GM03348 (cell line): ENCODE measurements at places on chromosomes 3 and 15.

DNA sequence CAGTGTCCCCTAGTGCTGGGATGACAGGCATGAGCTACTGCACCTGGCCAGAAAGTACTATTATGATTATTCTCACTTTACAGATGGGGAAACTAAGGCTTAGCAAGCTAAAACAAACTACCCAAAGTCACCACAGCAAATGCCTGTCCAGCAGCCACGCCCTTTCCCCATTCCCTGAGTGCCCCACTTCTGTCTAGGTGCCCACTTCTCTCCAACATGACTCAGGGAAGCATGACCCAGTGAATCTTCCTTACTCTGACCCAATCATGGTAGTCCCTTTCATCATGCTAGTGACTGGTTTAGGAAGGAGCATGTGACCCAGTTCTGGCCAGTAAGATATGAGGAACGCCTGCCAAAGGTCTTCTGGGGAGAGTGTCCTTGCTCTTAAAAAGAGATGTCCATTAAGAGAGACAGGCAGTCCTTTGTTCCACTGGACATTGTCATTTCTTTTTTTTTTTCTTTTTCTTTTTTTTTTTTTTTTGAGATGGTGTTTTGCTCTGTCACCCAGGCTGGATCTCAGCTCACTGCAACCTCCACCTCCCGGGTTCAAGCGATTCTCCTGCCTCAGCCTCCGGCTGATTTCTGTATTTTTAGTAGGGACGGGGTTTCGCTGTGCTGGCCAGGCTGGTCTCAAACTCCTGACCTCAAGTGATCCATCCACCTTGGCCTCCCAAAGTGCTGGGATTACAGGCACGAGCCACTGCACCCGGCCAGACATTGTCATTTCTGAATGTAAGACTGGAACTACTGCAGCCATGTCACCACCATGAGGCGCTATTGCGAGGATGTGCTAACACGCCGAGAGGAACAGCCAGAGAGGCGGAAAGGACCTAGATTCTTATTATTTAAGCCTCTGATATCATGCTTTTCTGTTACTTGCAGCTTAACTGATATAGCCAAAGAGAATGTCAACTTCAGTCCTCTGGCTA is 19.8 kb downstream of the MEGF11 start:
- DNase-seq: no peak

GRCh38 chr3:9791790-9792404 is 376 bp downstream of the TADA3 start:
- no peak for DNase-seq

- DNase-seq: no peak
Observed at GRCh38 chr3:47003461-47004368, 24.2 kb downstream of the NBEAL2 start.

GRCh38 chr3:9205345-9206143 is 43.9 kb downstream of the SRGAP3 start:
- DNase-seq: no peak

GRCh38 chr15:63458794-63459395 is 45.5 kb upstream of the USP3 start:
- DNase-seq: no peak

GRCh38 chr3:66418475-66418931 is 82.3 kb downstream of the LRIG1 start:
- DNase-seq: no peak

- no peak for DNase-seq
Observed at GRCh38 chr3:129812589-129812988, 80.9 kb downstream of the TMCC1 start.

- peak; percentile 86 for DNase-seq
Observed at GRCh38 chr3:185717121-185717520, 107.7 kb downstream of the IGF2BP2 start.

DNA sequence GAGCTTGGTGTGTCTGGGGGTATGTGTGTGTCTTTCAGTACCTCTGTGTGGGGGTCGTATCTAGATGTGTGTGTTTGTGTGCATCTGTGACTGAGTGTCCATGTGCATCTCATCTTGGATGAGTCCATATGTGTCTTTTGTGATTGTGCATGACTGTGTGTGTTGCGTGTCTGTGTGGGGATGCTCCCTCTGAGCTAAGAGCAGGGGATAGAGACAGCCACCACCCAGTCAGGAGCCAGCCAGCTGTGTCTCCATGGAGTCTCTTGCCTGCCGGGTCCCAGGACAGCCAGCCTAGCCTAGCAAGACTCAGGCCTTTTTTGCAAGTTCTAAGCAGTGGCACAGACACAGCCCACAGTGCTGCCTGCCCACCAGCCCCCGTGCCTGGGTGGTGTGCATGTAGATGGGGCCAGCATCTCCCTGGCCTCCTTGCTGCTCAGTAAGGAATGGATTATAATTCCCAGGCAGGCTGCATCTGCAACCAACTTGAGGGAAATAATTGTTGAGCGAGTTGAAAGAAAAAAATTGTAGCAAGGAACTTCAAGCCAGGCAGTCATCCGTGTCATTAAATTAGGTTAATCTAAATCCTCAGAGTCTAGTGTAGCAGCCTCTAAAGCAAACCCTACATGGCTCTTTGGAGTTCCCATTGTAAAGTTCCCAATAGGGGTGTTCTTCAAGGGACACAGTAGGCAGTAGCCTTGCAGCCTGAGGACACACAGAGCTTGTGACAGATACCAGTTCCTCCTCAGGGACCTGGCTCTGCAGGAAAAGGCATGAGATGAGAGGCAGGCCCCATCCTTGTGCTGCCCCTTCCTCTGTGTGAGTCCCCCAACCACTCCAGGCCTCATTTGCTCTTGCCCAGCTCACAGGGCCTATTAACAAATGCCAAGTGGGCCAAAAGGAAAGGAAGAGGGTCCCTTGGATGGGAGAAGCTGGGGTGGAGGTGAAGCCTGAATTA is 35.9 kb upstream of the MRPS22 start:
- no peak for DNase-seq

- DNase-seq: no peak
Observed at GRCh38 chr15:100107151-100107550, 234.6 kb downstream of the ADAMTS17 start.

GRCh38 chr3:82103241-82103640 is 341.8 kb upstream of the GBE1 start:
- DNase-seq: no peak

DNA sequence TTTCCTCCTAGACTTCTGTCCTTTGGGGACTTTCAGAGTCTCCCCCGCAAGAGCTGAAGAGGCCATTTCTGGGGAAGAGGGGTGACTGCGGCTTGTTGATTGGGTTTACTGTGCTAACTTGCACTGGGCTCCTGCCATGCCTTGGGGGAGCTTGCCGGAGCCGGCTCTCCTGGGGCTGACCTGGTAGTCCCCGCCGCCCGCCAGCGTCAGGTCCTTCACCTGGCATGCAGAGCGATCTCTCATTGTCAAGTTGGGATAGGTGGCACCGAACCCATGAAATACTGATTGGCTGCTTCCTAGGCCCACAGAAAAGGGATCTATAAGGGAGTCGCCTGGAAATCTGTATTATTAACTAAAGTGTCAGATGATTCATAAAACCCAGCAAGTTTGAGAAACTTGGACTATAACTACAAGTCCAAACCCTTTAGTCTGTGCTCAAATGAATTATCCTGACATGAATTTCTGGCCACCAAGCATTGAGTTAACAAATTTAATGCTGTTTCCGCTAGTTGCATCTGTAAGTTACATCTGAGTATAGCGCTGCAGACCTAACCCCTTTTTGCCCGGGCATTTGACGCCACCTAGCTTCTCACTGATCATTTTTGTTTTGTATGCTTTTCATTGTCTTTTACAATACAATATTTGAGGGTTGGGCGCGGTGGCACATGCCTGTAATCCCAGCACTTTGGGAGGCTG is 607 bp upstream of the IMP3 start:
- no peak for DNase-seq

DNA sequence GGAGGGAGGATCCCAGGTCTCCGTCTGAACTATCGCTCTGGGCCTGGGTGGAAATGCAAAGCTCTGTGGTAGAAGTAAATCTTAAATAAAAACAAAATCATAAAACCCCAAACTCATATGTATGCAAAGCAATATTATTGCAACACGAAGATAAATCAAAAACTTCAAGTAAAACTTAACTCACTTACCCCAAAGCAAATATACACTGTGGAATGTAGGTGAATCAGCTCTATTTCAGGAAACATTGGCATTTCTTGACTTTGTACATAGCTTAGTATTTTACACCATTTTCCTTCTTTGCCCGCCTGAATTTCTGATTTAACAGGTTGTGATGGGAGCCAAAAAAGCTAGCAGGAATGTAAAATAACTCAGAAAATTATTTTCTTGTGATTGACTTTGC is 126.2 kb downstream of the TPRG1 start:
- no peak for DNase-seq

DNA sequence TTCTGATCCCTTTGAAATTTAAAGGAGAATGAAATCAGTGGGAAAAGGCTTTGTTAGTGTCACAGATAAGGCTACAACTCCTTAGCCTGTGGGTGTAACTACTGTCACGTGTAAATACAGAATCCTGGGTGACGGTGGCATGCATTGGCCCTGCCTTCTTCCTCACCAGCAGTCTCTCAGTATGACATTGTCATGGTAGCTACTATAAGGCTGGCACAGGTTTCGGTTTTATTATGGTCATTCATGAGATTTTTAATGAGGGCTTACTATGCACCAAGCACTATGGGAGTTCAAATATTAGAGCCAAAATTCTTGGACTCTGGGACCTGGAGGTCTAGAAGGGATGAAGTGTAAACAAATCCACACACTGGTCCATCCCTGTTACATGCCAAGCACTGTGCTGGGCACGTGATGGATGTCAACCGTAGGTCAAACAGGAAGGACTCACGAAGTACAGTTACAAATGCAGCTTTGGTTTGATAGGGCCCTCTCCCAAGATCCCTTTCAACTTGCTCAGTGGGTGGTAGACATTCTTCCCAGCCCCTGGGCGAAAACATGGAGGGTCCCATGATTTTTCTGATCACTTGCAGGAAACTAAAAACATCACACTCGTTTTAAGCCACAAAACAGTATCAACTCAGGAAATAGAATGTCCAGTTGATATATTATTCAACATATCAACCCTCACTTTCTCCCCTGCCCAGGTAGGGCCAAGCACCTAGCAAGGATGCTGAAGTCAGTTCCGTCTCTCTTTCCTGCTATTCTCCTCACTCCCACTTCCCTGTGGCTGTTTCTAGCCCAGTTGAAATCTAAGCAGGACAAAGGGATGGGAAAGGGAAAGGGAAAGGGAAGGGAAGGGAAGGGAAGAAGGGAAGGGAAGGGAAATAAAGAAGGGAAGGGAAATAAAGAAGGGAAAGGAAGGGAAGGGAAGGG is 25.3 kb downstream of the BFSP2 start:
- no peak for DNase-seq

DNA sequence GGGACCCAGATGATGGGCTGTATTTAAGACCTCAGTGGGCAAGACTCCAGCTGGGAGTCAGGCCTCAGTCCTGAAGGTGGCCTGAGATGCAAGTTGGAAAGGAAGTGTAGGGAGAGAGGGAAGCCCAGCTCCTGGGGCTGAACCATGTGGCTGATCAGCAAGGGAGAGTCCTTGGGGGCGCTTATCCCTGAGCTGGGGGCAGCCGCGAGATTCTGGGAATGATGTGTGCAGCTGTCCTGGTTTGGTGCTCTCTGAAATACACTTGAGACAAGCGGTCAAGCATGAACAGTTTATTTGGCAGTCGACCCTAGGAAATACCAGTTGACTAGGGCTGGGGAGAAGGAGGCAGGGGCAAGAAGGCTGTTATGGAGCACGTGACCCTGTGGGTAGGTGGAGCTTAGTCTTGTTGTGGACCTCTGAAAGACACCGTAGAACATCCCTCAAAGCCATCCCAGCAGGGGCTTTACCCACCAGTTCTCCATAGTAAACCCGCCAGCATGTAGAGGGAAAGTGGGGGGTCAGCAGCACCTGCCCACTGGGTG is 41.8 kb upstream of the SLC6A11 start:
- DNase-seq: no peak

GRCh38 chr3:11004563-11004962 is 12.0 kb downstream of the SLC6A1 start:
- DNase-seq: no peak

DNA sequence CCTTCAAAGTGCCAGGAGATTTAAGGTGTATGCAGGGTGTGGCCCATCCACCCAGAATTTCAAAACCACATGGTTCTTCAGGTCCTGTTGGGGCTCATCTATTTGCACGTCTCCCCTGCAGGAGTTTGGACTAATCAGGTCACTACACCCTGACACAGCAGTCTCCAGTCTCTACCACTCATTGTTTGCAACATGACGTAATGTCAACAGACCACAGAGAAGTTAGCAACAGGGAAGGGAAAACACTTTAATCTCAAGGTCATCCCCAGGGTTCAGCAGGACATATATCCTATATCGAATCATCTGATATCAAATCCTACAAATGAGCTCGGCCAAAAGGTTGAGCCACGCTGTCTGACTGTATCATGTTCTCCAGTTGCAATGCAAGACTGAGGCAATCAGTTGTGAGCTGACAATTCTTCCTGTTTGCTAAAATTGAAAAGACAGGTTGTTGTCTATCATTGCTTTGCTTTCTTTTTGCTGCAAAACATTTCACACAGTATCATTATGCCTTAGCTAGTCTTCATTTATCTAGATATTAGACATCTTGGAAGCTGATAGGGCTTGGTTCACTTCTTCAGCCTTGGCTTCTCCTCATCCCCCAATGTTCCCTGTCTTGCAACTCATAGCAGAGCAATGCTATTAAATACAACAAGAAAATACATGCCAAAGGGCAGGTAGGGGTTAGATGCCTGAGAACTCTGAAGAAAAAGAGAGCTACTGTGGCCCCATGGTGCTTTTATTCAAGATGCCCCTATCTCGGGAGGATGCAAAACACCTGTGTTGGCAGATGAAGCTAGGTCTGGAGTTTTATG is 13.4 kb upstream of the LEKR1 start:
- no peak for DNase-seq

- no peak for DNase-seq
Observed at GRCh38 chr3:124792341-124793040, 62.2 kb downstream of the UMPS start.

GRCh38 chr3:163745204-163745603 is 1333.1 kb downstream of the SI start:
- no peak for DNase-seq

DNA sequence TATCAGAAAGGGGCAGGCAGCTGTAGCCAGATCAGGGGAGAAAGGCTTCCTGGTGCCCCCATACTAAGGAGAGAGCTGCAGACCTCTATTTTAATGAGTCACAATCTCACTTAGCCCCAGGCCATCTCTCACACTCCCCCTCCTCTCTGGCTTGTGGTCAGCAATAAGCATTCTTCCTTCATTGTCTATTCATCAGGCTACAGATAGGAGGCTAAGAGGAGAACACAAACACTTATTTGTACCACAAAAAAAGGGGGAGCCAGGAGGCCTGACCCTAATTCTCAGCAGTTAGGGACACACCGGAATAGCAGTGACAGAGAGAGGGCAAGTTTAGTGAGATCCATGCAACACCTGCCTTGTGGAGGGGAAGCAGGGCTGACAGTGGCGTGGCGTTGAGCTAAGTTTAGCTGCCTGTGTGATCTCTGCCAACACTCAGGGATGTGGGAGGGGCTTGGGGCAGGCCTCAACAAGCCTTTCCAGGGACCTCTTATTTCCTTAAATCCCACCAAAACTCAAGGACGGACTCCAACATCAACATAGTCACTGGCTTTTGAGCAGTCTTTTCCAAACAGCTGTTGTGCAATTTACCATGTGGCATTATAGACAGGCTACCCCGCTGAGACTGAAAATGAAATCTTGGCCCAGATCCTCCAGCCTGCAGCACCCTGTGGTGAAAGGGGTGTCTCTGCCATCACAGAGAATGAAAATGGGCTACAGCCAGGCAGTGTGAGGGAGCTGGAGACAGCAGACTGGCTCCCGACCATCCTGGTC is 191.9 kb upstream of the TSC22D2 start:
- DNase-seq: peak; percentile 40
